ENCODE measurements at places on chromosomes 1 and 21. TPM values are rescaled to one million over a fixed set of nuclear protein-coding genes. Genes with fewer than 3 reads are reported as not detected.

EXOC8 gene
- total RNA-seq = 24.7 TPM

KIAA0040 gene
- 42.6 TPM for total RNA-seq

TTC39A gene
- total RNA-seq = 48.2 TPM

ACKR1 gene
- total RNA-seq = 56.2 TPM

AKIRIN1 gene
- total RNA-seq = 39.7 TPM

CFHR1 gene
- not detected for total RNA-seq

CR1 gene
- 5.1 TPM for total RNA-seq

PSRC1 gene
- 16.8 TPM for total RNA-seq

FOXD2 gene
- under 0.01 TPM for total RNA-seq

- DNase-seq = no peak
Observed at GRCh38 chr1:192109576-192109975, 48.7 kb upstream of the RGS18 start.

DNA sequence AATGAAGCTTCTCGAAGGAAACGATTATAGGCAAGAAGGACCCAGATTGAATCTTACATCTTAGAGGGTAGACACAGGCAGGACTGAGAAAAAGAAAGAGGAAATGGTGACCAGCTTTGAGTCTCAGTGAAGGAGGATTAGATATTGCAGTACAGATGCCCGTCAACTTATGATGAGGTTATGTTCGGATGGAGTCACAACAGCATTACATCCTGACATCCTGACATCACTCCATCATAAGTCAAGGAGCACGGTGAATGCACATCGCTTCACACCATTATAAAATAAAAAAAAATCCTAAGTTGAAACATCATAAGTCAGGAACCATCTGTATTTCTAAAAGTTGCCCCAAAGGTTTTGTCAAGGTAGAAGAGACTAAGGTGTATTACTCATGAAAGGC is 312.3 kb upstream of the PLXNA2 start:
- DNase-seq = no peak

- DNase-seq = no peak
Observed at GRCh38 chr1:220902916-220903315, 23.7 kb downstream of the HLX start.

DNA sequence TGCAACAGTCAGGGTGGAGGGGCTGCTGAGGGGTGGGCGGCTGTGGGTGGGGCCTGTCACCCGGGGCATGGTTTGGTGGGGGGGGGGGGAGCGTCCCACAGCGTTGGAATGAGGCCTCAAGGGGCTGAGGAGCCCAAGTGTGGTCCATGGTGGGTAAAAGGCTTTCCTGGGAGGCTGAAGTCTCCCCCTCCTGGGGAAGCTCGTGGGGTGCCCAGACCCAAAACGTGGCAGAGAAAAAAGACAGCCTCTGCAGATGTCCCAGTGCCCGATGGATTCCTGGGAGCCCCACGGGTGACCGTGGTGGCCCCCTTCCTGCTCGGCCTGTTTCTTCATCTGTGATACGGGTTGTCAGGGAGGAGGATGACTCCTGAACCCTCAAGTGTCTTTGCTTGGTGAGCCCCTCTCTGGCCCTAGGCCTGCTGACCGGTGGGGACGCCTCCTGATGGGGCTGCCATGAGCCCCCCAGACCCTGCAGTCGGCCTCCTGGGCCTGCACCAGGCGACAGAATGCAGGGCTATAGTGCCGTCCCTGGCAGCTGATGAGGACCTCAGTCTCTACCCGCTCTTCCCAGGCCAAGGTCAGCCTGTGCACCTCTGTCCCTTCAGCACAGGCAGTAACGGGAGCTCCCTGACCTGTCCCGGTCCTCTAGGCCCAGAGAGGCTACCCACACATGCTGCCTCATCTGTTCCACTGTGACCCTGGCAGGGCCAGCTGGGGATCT is 1.1 kb downstream of the OBSCN start:
- no peak for DNase-seq

- DNase-seq = no peak
Observed at GRCh38 chr1:78664763-78665162, 15.1 kb downstream of the IFI44 start.

DNA sequence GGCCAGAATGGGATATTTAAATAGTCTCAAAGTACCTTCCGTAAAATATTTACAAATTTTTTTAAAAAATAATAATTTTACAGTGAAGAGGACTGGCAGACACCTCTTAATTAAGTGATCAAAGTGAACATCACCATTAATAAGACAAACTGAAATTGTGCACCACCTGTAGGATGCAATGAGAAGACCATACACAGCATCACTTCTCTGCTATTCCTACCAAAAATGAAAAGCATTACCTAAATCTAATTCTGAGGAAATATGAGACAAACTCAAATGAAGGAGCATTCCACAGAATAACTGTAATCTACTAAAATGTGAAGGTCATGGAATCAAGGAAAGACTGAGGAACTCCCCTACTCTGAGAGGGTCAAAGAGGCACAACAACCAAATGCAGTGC is 68.2 kb upstream of the PRDX6 start:
- DNase-seq = no peak

- DNase-seq = no peak
Observed at GRCh38 chr1:54309631-54310366, 96.4 kb downstream of the SSBP3 start.

GRCh38 chr1:209389258-209389657 is 194.3 kb upstream of the CAMK1G start:
- no peak for DNase-seq

DNA sequence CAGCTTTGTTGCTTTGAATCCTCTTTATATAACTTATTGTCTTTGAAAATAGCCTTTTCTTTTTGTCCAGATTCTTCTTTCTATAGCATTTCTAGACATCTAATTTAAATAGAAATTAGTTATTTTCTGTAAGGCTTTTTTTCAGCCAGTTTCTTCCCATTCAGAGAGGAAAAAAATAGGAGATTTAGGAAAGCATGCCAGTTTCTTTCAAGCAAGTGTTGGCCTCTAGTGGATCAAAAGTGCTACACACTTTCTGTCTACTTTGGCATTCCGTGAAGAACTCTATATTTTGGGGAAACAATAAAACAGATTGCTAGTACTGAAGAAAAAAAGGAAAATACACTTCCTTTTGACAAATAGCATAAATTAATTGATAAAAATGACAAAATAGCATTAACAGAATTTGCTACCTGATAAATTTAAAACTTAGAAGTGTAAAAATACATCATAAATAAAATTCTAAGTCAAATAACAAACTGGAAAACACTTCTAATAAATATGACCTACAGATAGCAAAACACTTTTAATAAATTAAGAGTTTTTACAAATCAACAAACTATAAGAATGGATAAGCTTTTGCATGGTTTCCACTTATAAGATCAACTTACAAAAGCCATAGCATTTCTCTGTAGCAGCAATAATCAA is 13.1 kb upstream of the EXO1 start:
- no peak for DNase-seq

DNA sequence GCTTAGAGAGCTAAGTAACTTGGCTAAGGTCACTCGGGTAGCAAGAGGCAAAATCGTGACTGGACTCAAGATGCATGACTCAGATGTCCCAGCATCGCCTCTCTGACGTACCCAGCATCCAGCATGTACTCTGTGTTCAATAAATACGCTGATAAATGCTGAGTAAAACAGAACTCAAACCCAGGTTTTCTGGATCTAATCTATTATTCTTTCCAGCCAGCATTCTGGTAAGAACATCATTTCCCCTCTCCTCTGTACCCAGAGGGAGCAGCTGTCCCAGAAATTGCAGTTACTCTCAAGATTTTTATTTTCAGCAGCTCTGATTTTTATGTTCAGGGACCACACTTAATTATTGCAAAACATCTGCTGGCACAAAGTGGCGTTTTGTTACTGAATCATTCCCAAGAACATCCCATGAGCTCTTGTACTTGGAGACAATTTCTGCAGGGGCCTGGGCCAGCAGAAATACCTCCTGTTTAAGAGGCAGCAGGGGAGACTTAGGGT is 249.0 kb downstream of the PRDM2 start:
- DNase-seq = no peak

DNA sequence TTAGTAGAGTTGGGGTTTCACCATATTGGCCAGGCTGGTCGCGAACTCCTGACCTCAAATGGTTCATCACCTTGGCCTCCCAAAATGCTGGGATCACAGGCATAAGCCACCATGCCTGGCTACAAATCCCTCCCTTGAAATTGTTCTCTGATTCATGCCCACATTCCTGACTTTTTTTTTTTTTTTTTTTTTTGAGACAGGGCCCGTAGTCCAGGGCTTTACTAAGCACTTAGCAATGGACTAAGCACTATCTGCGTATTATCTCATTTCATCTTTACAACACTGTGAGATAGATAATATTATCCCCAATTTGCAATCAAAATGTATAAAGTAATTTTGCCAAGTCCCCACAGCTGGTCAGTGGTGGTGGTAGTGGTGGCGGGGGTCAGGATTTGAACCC is 58.9 kb downstream of the VWA5B1 start:
- DNase-seq = no peak

- no peak for DNase-seq
Observed at GRCh38 chr1:90100566-90100965, 105.7 kb downstream of the ZNF326 start.

DNA sequence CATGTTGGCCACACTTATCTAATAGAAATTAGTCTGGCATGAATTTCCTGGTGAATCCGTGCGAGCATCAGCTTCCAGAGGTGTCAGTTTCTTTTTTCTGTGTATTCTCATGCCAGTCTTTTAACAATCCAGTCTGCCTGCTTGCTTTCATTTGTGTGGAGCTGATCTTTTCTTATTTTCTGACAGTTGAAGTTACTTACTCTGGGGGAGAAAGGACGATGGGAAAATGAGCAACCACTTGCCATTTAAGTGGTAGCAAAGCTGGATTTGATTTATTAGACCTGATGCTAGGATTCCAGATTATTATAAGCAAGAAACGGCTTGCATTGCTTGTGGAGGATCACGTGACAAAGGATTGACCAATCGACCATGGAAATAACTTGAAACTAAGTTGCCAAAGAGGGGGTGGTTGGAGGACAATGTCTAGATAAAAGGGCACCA is 24.3 kb upstream of the APP start:
- DNase-seq = no peak

GRCh38 chr21:44905728-44906090 is 15.0 kb downstream of the ITGB2 start:
- DNase-seq = no peak

DNA sequence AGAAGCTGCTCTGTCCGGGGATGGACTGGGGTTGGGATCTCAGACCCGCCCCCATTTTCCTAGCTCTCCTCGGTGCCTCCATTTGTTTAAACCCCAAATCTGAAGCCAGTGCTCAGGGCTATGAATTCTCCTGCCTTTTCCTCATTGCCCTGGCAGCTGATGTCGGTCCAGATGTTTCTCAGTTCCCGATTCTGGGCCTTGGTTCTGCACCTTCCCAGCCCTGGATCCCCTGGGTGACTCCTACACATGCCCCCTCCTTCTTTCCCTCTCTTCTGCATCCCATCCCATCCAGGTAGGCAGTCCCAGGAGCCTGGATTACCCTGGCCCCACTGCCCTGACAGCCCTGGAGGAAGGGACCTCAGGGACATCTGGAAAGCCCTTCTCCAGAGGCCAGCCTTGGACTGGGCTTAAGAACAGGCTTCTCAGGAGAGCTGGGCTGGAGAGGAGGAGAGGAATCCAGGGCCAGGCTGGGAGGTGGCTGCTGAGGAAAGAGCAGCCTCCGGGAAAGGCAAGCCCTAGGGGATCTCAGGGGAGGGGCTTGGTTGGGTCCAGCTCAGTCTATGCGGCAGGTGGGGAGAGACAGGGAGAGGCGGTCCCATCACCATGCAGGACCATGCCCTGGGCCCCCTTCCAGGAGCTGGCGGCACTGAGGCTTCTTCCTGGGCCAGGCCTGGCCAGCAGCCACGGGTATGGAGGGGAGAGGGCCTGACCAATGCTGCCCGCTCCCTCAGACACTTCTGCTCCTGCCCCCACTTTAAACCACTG is 6.8 kb upstream of the EPS8L3 start:
- DNase-seq = no peak

DNA sequence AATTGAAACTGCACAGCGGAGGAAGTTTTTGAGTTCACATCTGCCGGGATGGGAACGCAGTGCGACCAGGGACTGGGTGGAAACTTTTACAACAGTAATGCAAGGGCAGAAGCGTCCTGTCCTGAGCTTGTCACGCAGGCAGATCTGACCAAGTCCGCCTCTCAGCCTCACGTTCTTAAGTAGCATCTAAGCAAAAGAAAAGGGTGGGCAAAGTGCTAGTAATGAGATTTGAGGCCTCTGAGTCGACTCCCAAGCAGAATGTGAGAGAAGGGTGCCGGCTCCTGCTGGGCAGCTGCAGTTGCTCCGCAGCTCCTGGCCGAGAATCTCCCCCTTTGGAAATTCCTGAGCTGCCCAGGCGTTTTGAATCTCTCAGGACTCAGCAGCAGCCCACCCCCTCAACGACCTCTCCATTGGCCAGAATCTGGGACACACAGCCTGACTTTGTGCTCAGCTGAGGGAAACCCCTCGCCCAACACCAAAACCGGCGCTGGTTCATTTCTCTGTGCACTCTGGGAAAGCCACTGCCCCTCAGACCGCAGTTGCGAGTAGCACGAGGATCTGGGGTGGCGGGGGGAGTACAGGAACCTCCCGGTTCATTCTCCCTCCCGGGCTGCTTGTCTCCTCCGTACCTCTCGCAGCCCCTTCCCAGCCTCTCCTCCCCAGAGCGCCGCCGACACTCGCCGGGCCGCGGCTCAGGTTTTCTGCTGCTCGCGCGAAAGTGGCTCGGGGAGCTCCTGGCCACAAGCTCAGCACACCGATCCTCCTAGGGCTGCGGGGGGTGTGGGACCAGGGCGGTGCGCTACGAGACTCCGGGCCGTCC is 913 bp upstream of the S1PR1 start:
- peak; percentile 88 for DNase-seq

GRCh38 chr1:224687465-224687864 is 71.3 kb downstream of the CNIH3 start:
- no peak for DNase-seq

DNA sequence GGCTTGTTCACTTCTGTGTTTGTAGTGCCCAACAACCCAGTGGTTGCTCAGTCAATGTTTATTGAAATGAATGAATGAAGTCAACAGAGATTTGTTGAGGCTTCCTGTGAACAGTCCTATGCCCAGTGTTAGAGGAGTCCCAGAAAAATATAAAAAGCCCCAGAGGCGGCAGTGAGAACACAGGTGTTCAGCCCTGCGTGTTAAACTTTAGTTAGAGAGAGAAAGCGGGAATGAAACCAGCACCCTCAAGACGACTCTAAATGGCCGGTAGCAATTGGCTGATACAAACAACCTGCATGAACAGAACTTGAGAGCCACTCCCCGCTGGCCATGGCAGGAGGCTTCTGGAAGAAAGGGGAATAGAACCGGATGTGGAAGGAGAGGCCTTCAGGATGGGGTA is 22.6 kb downstream of the TMEM51 start:
- DNase-seq = no peak

GRCh38 chr1:61241411-61241838 is 159.1 kb downstream of the NFIA start:
- no peak for DNase-seq

- no peak for DNase-seq
Observed at GRCh38 chr1:25647106-25647505, 30.5 kb downstream of the MAN1C1 start.

DNA sequence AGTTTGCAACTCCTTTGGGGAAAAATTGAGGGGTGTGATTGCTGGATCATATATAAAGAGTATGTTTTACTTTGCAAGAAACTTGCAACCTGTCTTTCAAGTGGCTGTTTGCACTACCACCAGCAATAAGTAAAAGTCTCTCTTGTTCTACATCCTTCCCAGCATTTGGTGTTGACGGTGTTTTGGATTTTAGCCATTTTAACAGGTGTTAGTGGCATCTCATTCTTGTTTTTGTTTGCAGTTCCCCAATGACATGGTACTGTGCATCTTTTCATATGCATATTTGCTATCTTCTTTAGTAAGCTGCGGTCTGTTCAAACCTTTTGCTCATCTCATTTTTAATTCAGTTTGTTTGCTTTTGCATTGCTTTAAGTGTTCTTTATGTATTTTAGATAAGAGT is 535.5 kb downstream of the LRRIQ3 start:
- DNase-seq = no peak
